ENCODE measurements at places on chromosomes 2 and 18.

DNA sequence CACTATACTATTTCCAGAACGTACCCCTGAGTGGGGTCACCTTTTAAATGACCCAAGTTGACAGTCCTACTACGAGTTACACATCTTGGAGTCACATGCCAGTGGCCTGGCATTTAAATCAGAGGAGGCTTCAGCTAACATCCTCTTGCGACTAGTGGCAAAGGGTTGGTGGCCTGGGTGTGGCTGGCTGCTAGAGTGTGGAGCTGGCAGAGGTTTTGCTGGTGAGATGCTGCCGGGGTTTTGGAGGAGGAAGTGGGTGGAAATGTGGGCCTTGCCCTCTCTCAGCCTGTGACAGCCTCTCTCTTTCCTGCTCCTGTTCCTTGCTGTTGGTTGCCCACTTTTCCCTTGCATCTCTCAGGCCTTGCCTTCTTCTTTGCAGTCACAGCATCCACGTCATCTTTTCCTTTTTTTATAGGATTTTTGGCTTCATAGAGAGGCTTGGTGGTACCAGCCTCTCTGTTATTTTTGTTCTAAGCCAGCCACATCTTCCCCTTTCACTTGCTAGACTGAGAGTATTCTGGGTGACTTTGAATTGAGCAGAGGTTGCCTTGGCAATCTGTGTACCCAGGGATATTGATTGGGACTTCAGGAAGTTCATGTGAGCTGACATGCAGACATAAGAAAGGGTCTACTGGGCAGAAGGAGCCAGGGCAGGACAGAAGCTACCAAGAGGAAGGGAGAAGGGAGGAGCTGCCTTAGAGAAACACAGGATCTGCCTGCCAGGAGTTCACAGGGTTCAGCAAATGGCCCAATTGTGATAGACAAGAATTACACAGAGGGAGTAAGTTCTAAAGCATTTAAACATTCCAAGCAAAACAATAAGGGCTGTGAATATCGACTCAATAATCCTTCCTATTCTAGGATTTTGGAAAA is 55.4 kb downstream of the CDC42EP3 start:
- no peak for DNase-seq

GRCh38 chr2:203532957-203533658 is 2.0 kb downstream of the RAPH1 start:
- DNase-seq = peak; percentile 63

GRCh38 chr18:61926532-61926931 is 33.7 kb upstream of the RNF152 start:
- no peak for DNase-seq

DNA sequence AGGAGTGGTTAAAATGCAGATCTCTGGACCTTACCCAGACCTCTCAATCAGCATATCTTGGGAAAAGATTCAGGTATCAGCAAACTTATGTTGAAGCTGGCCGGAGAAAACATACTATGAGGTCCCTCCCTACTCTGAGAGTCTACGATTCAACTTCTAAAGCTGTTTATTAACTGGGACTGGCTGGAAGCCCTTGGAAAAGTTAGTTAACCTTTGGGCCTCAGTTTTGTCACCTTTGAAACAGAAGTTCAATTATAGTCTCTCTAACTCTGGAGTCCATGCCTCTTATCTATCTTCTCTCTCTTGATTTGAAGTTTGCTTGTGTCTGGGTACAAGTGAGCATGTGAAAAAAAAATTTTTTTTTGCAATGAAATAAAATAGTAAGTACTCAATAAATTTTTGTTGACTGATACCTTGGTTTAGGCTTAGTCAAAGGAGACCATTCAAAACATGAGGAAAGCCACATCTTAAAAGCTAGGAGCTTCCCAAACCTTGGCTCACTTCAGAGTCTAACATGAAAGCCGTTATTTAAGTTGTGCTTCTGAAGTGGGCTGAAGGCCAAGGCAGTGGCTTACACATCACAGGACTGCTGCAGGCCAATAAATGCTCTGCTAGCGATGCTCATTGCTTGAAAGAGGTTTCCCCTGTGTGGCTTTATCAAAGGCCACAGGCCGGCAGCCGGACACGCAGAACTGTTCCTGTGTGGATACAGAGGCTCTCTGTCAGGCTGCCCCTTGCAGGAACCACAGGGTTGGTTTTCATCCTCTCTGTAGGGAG is 110.6 kb upstream of the FAM136A start:
- peak; percentile 3 for DNase-seq

DNA sequence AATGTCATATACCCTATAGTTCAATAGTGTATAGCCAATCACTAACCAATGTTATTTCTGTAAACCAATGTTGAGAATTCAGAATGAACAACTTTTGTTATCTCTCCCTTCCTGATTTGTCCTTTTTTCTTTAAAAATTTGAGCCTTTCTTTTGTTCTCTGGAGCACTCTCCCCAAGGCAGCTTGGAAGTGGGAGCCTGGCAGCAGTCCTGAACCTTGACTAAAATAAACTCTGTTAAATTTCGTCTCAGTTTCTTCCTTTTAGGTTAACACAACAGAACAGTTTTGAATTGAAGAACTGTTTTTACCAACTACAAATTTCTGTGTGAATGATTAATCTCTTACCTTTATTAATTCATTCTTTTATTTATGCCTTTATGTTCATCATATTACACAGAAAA is 35.9 kb downstream of the CD302 start:
- DNase-seq = no peak

- DNase-seq = no peak
Measured at GRCh38 chr2:58047961-58048360, 1.4 kb downstream of the VRK2 start.

- DNase-seq = peak; percentile 38
Measured at GRCh38 chr2:237020090-237020489, 65.6 kb upstream of the COPS8 start.

- no peak for DNase-seq
Measured at GRCh38 chr18:31219395-31219794, 56.7 kb upstream of the DSC1 start.

- no peak for DNase-seq
Measured at GRCh38 chr18:71673498-71673897, 870.6 kb downstream of the CBLN2 start.

GRCh38 chr18:52588931-52589330 is 248.9 kb downstream of the DCC start:
- peak; percentile 4 for DNase-seq

DNA sequence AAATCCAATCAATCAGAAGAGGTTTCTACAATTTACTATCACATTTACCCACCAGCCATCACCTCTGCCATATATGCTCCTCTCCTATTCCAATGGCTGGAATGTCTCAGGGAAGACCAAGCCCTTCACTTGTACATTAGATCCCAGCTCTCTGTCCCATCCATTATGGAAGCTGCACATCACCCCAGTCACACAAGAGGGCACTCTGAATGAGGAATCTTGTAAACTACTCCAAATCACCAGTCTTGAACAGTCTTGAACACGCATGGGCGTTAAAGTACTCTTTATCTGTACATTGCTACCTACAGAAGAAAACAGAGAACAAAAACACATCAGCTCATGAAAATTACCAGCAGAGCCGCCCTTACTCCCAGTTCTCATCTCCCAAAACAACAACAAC is 38.7 kb downstream of the ZC3H8 start:
- DNase-seq = peak; percentile 3

DNA sequence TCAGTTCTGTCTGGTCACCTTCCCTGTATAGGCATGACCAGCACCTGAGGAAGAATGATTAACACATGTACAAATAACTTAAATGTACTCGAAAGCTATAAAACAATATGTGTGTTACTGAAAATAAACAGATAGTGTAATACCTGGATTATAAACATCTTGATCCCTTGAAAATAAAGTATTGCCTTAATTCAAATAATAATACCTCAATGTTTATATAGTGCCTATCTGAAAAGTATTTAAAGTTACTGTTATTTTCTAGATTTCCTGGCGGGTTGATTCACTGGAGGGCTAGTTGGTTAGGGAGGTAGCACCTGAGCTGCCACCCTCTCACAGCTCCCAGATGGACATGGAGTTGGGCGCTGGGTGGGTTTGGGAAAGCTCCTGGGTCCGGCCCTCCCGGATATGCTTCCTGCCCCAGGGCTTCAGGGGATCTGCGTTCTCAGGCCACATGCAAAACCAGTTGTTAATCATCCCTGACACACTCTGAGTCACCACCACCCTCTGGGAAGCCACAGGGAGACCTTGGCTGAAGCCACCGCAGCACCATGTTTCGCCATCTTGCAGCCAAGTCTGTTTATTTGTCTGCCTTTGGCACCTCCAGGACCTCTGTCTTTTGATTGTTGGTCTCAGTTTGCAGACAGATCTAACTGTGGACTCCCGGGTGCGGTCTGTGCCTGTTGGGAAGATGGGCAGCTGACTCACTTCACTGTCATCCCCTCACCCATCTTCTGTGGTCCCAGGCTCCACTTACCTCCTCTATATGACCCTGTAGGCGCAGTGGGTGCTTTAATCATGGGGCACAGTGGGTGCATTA is 35.3 kb downstream of the RAB31 start:
- peak; percentile 93 for DNase-seq

DNA sequence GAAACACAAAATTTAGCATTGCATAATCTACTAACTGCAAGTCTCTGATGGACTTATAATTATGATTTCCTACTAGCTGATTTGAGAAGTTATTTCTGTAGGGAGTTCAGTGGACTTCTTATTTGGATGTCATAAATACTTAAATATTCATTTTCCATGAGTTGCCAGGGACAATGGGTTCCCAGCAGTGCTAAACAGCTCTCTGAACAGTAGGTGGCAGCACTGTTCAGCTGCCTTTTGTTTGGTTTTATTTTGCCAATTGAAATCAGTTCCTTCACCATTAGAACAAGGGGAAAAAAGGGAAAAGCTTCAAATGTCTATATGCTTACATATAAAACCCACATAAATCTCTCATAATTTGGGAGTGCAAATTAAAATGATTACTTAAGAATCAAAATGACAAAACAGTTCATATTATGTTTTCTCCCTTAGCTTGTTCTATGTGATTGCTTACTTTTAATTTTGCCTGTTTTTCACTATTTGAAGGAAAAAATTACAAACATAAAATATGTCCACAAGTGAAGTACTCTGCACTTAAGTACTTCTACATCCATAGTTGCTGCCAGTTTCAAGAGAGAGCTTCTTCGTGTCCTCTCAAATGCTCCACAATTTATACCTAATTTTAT is 898.9 kb downstream of the CPS1 start:
- DNase-seq = peak; percentile 28

DNA sequence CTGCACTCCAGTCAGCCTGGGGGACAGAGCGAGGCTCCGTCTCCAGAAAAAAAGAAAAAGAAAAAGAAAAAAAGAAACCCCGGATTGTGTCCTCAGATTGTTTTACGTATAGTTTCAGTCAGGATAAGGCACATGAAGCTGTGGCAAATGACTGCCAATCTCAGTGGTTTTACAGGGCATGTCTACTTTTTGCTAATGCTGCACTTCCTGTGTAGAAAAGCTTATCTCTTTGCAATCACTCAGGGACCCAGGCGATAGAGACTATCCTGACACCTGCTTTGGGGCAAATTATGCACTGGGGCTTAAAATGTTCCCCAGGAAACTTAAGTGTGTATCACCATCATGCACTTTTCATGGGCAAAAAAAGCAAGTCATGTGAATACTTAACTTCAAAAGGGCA is 103.7 kb upstream of the MEIS1 start:
- no peak for DNase-seq

GRCh38 chr2:112784199-112785189 is at the start of gene IL1A:
Gene IL1A, minus strand, starts transcription at chr2:112784493. Its CDS starts 723 bp downstream, at chr2:112783770.
- peak; percentile 60 for DNase-seq

DNA sequence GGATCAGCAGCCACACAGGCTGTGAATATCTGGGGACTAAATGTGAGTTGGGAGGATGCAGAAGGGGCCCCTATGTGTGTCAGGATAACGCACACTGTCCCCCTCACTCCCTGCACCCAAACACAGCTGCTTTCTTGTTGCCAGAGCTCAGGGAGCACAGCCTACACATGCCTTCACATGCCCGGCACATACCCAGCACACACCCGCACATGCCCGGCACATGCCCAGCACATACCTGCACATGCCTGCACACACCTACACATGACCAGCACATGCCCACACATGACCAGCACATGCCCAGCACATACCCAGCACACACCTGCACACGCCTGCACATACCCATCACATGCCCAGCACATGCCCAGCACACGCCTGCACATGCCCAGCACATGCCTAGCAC is 75.6 kb downstream of the TPO start:
- DNase-seq = no peak
